ENCODE measurements at places on chromosomes 7 and 10. TPM values are rescaled to one million over a fixed set of nuclear protein-coding genes. Genes with fewer than 3 reads are reported as not detected.

The PON1 gene
- polyA plus RNA-seq, result 0.30 TPM

The ERV3-1 gene
- 3.5 TPM for polyA plus RNA-seq

- DNase-seq, result no peak
- H3K4me3 ChIP-seq, result no peak within 1 kb of the TSS
- no peaks in the 10 kb centered on the region for H3K4me1 ChIP-seq
- H3K27me3 ChIP-seq, result no peaks in the 10 kb centered on the region
Observed at GRCh38 chr7:80637911-80638765, at the start of gene CD36. TSS of gene CD36 (plus strand) at chr7:80638642. CDS start at chr7:80646741, 8,099 bp downstream.

- H3K4me1 ChIP-seq, result peaks cover 24% of the 10 kb centered on the region
- peak; percentile 17 for DNase-seq
- no peaks in the 10 kb centered on the region for H3K36me3 ChIP-seq
- peak overlapping the region; percentile 71 for H3K27ac ChIP-seq
Observed at GRCh38 chr10:132066186-132066585, 440 bp downstream of the JAKMIP3 start.

DNA sequence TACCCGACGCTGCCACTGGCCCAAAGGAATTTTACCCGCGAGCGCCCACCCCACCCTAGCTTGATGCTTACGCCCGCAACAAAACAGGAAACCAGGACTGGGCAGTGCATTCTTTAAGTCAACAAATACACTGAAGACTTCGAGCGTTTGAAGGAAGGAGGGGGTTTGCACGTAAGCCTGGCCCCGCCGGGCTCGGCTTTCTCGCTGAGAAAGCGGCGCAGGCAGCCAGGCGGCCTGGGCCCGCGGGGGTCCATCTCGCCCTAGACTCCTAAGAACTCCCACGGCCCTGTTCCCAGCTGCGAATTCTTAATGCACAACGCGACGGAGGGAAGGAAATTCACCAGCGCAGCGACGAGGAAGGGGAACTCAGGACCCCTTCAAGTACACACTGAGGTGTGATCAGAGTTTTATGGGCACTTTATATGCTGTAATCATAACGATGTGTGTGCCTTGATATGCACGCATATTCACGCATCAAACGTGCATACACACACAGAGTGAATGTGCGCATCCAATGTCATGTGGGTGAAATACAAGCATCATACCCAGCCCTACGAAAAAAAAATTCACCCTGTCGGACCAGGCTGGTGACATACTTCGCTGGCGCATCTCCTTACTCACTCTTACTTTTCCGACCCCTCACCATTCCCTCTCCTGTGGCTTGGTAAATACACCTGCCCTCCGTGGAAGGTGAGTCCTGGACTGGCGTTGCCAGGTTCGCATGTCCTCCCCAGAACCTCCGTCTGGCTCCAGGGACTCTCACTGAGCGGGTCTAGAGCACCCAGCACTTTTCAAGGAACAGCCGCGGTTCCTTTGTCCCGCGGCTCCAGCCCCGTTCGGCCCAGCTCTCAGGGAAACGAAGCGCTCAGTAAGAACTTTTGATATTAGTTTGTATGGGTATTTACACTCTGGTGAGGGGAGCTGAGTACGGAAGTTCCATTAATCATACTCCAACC lies 5.7 kb upstream of the HOXA13 start:
- peaks cover 100% of the 10 kb centered on the region for H3K27me3 ChIP-seq
- H3K36me3 ChIP-seq, result no peaks in the 10 kb centered on the region
- no peak overlapping the region for H3K27ac ChIP-seq
- H3K4me3 ChIP-seq, result peak overlapping the region; percentile 22
- H3K4me1 ChIP-seq, result peaks cover 38% of the 10 kb centered on the region
